Esophagus squamous epithelium (tissue), 5 donors: ENCODE measurements at places on chromosomes 5 and 9.

DNA sequence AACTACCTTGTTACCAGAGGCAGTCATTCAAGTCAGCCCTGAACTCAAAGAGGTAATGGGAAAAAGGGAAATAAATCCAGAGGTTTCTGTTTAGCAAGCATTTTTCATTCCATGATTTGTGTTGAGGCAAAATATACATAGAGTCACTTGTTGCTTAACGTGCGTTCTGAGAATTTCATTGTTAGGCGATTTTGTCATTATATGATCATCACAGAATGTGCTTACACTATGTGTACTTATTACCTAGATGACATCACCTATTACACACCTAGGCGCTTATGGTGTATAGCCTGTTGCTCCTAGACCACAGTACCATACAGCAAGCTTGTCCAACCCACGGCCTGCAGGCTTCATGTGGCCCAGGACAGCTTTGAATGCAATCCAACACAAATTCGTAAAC, 36.2 kb downstream of the NUP214 start:
- no peak for DNase-seq

DNA sequence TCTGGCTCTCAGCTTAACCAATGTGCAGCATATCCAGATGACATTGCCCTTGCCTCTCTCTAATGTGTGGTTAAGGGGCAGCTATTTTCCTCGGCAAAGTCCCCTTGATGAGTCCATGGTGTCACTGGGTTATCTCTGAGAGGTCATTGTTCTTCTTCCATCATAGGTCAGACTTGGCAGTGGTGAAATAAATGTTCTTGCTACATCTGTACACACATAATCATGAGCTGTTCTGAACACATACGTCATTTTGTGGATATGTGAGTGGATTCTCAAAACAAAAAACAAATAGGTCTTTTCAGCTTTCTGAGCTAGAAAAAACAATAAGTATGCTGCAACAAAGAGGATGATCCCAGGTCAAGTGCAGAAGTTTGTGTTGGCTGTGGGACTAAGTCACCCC, 134.7 kb upstream of the PTPN3 start:
- no peak for DNase-seq

DNA sequence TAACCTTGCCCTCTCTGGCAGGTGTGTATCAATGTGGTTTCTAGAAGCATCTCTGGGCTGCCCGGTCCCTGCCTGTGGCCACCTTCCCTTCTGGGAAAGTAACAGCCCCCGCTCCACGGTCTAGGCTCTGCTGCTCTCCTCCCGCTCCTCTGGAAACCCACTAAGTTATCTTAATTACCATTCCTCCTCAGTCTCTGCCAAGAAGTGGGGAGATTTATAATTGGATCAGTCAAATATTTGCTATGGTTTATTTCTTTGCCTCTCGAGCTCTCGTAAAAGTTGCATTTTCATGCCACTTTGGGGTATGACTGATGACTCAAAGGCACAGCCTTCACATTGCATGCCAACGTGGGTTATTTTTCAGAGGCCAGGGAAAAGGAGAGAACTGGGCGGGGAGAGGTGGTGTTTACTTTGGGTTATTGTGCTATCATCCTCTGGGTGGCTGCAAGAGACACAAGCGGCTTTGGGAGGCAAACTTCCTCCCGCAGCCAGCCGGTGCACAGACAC, 205.3 kb upstream of the WWC1 start:
- no peak for DNase-seq

DNA sequence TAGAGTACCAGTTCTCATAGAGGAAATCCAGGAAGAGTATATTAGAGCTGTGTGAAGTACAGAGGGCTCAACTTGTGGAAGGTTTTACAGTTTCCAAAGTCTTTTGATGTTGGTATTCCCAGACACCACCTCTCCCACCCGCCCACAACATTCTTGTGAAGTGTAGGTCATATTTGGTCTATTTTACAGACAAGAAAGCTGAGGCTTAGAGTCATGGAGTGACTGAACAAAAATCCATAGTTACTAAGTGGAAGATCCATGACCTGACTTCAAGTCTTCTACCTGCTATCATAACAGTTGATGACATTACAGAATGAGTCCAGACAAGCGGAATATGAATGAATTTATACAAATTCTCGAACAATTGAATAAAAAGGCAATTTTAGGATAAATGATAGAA, 187.1 kb upstream of the RPS23 start:
- DNase-seq, result no peak

DNA sequence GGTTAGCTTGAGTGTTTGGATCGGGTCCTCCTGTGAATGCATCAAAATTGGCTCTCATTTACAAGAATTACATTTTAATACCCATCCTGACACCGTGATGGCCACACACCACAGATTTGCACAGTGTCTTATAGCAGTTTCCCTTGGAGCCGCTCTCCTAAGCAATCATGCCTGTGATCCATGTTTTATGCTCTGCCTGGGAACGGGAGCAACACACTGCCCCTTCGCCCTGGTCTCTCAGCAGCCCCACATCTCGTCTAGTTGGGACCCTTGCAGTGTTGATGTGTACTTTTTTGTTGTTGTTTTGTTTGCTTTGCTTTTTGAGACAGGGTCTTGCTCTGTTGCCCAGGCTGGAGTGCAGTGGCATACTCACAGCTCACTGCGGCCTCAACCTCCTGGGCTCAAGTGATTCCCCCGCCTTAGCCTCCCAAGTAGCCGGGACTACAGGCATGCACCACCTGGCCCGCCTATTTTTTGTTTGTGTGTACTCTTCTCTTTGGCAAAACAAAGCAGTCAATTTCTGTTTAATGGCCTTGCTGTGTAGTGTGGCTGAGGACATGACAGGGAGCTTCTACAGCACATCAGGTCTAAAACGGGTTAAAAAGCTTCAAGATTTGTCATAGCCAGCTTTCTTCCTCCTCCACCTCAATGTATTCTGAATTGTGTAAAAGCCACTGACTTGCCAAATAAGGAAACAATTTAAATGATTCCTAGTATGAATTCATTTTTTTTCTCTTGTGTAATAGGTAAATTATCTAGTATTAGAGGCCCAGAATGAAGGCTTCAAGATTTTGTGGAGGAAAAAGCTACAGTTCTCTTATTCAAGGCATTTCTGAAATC, 101.6 kb upstream of the TBCA start:
- DNase-seq, result no peak

GRCh38 chr9:88990729-88991065, 571 bp upstream of the S1PR3 start:
- DNase-seq, result no peak

GRCh38 chr9:12629067-12629466, 64.1 kb upstream of the TYRP1 start:
- no peak for DNase-seq

GRCh38 chr5:61332358-61332749, 296 bp downstream of the ZSWIM6 start:
- DNase-seq, result no peak

- no peak for DNase-seq
Observed at GRCh38 chr9:97640325-97640724, 6.7 kb downstream of the NCBP1 start.

- DNase-seq, result no peak
Observed at GRCh38 chr5:32752411-32752810, 41.3 kb downstream of the NPR3 start.

GRCh38 chr9:31848505-31849285, 535.7 kb upstream of the ACO1 start:
- no peak for DNase-seq

DNA sequence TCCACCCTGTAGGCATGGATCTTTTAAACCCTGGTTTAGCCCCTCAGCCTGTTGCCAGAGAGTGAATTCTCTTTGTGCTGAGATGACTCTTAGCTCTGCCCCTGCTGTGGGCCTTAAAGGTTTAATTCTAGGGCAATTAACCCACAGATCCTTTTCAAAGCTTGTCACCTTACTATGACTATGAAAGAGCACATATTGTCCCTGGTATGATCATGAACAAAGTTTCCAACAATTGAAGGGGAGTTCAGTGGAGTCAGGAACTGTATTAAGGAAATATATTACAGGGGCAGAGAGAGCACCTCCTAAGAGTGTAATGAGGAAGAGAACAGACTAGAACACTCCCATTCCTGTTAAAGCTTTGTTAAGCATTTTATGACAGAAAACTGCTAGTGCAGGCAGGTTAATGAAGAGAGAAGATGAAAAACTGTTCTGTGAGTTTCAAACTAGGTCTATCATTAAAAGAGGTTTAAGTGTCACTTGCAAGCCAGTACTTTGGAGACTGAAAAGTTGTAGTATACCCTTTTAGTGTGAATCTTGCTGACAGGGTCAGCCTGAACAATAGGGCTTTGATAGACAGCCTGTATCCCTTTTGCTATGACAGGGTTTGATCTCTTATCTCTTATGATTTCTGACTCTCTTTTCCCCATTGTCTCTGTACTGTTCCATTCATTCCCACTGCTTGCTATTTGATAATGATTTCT, 104.2 kb upstream of the ELL2 start:
- no peak for DNase-seq

GRCh38 chr5:17396247-17396646, 101.8 kb upstream of the TAF11L2 start:
- no peak for DNase-seq

- DNase-seq, result no peak
Observed at GRCh38 chr5:114437936-114438335, 76.1 kb downstream of the KCNN2 start.

DNA sequence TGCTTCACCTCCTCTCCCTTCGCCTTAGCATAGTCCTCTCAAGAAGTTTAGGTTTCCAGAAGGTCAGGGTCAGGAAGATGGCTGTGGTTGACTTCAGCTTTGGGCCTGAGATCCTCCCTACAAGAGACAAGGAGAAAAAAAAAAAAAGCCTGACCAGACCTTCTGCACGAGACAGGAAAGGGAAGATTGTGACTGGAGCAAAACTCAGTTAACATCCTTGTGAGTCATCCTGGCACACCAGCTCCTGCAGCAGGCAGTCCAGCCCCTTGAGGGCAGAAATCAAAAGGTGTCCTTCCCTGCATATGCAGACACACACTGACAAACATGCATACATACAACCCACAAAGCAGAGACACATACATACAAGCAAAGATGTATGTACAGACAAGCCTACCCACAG, 18.0 kb upstream of the ENHO start:
- no peak for DNase-seq

- no peak for DNase-seq
Observed at GRCh38 chr9:36100532-36100931, 36.0 kb upstream of the GLIPR2 start.

DNA sequence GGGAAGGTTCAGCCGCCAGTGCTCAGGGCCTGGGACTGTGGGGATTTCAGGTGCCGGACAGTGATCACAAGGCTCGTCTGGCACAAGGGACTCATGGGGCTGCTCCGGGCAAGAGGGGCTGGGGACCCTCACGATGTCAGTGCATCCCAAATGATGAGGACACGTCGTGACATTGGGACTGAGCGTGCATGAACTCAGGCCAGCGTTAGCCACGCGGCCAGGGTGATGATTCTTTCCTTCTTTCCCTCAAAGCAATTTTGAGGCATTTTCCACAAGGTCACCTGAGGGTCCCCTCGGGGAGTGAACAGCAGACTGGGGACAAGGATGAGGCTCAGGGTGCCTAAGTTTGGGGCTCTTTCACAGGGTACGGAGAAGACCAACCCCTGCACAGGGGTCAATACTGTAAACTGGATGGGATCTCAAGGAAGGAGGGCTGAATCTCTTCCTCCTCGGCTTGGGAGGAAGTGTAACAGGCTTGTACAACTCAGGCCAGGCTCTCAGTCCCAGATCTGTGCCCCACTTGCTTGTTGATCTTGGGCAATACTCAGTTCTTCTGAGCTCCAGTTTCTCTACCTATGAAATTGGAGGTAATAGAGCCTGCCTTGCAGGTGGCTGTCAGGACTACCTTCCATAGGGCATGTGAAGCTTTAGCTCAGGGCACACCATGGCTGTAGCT, 78.5 kb downstream of the PRRT1B start:
- DNase-seq, result no peak

- no peak for DNase-seq
Observed at GRCh38 chr5:128799945-128800344, 165.3 kb upstream of the SLC27A6 start.

- no peak for DNase-seq
Observed at GRCh38 chr9:76451234-76451633, 7.7 kb upstream of the GCNT1 start.

- DNase-seq, result no peak
Observed at GRCh38 chr5:149434162-149435014, 55.3 kb upstream of the IL17B start.

DNA sequence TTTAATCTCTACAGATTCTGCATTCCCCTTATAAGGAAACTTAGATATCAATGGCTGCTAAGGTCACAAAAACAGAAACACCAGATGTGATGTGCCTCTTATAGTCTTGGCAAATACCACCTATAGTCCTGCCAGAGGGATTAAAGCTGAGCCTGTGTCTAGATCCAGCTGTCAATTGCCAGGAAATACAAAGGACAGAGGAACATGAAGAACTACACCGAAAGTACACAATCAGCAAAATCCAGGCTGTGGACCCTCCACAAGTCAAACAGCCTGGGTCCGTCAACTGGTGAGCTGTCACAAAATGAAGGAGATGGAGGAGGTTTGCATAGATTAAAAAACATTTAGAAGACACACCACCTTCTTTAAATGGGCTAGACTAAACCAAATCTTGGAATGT, 85.4 kb downstream of the KLF4 start:
- no peak for DNase-seq

- no peak for DNase-seq
Observed at GRCh38 chr5:82720213-82721086, 356.7 kb downstream of the TMEM167A start.

- no peak for DNase-seq
Observed at GRCh38 chr5:124642151-124642550, 104.3 kb downstream of the ZNF608 start.

DNA sequence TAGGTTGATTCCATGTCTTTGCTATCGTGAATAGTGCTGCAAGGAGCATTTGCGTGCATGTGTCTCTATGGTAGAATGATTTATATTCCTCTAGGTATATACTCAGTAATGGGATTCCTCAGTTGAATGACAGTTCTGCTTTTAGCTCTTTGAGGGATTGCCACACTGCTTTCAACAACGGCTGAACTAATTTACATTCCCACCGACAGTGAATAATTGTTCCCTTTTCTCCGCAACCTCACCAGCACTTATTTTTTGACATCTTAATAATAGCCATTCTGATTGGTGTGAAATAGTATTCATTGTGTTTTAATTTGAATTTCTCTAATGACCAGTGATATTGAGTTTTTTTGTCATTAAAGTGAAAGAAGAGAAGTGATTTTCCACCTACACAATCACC, 18.5 kb downstream of the IFNA5 start:
- DNase-seq, result no peak

- no peak for DNase-seq
Observed at GRCh38 chr5:144307736-144308135, 137.1 kb downstream of the KCTD16 start.

GRCh38 chr5:96885518-96886338, 9.4 kb downstream of the ERAP2 start:
- DNase-seq, result no peak
